ENCODE measurements at places on chromosomes 1 and 21.
A peak's percentile ranks its signal among the peaks of the same experiment; 100 is the strongest.

- DNase-seq: no peak
These were observed 25.8 kb upstream of the GADD45A start for GRCh38 chr1:67659229-67659628.

DNA sequence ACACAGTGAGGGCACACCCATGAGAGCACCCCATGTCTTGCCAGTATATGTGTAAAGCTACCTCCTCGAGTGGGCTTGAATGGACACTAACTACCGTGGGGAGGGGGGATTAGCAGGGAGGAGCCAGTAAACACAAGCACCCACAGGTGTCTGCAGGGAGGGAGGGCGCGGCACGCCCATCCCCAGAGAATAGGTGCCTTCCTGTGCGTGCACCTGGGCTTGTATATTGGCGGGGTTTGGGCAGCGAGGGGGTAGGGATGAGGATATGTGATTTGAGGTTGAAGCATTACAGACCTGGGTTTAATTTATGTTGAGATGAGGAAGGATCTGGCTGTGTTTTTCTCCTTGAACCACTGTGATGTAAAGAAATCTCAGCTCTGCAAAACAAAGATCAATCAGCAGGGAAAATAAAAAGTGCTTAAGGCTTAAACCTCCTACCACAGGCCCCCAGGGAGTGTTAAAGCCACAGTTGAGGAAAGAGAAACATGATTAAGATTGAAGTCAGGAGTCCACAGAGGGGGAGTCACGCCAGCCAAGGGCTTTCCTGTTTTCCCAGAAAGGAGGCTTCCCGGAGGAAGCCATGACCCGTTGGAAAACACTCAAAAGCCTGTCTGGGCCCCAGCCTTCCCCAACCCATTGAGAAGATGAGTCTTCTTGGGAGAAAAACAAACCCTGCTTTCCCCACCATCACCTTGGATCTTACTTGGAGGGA, 80.0 kb downstream of the CAMK2N1 start:
- DNase-seq: peak; percentile 79

GRCh38 chr1:246181241-246181640, 325.8 kb downstream of the SMYD3 start:
- no peak for DNase-seq

DNA sequence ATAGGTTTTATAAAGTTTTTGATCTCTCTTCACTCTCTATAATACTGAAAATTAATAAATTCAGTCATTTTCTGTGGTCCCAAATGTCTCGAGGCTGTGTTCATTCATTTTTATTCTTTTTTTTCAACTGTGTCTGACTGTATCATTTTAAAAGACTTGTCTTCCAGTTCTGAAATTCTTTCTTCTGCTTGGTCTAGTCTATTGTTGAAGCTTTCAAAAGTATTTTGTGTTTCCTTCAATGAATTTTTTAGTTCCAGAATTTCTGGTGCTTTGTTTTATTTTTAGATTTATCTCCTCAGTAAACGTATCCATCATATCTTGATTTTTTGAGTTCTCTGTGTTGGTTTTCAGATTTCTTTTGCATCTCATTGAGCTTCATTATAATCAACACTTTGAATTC, 161.0 kb upstream of the CHRM3 start:
- DNase-seq: no peak

DNA sequence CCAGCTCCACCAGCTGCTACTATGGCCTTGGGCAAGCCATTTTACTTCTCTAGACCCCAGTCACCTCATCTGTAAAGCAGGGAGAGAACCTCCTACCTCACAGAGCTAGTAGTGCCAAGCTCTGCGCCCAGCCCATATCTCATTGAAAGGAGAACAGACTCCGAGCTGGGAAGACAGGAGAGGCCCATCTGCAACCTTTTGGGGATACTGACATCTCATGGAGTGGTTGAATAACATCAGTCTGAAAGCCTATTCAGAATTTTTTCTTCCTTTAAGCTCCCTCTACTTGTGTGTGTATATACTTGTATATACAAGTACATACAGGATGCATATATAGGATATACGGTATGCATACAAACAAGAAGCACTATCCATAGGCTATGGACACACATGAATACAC, 279.5 kb upstream of the POU3F1 start:
- no peak for DNase-seq

Data from NCI-H1436 (cell line).